CD4-positive, CD25-positive, alpha-beta regulatory T cell (primary cell): ENCODE measurements at places on chromosomes 4 and X. TPM values are rescaled to one million over a fixed set of nuclear protein-coding genes. Genes with fewer than 3 reads are reported as not detected.

GRCh38 chr4:137375111-137375850, 157.0 kb downstream of the PCDH18 start:
- no peak for DNase-seq
- H3K4me3 ChIP-seq = no peak overlapping the region
- no peaks in the 10 kb centered on the region for H3K27me3 ChIP-seq
- H3K36me3 ChIP-seq = no peaks in the 10 kb centered on the region
- H3K27ac ChIP-seq = no peak overlapping the region

DNA sequence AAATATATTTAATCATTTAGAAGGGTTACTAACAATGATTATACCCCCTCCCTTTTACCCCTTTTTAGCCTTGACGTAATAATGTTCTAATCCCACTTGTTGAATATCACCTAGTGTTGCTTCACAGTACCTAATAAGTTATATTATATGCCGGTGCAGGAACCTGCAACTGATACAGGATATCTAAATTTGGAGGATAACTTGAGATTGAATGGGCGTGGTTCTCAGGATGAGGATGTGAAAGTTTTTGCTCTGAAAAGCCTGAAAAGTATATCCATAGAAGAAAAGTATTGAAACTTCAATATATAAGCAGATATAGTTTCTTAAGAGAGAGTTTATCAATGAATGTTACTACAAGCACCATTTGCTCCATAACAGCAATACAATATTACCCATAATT, 59.8 kb downstream of the ZNF711 start:
- H3K4me1 ChIP-seq = no peaks in the 10 kb centered on the region
- no peak overlapping the region for H3K27ac ChIP-seq
- no peaks in the 10 kb centered on the region for H3K27me3 ChIP-seq
- H3K4me3 ChIP-seq = no peak overlapping the region
- H3K36me3 ChIP-seq = no peaks in the 10 kb centered on the region

DNA sequence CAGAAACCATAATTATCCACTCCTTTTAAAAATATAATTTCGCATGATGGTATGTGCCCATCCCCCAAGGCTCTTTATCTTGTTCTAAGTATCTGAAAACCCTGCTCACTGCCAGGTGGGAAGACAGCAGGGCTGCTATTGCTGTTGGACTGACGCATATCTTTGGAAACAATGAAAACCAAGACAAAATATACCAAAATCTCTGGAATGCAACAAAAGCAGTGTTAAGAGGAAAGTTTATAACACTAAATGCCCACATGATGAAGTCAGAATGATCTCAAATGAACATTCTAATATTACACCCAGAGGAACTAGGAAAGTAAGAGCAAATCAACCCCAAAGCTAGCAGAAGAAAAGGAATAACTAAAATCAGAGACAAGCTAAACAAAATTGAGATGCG, 162.0 kb downstream of the FAM47B start:
- H3K4me1 ChIP-seq = no peaks in the 10 kb centered on the region
- no peaks in the 10 kb centered on the region for H3K27me3 ChIP-seq
- no peaks in the 10 kb centered on the region for H3K36me3 ChIP-seq
- no peak overlapping the region for H3K27ac ChIP-seq
- no peak overlapping the region for H3K4me3 ChIP-seq

OPHN1 gene
- 0.15 TPM for total RNA-seq

CCDC110 gene
- not detected for total RNA-seq

- DNase-seq = no peak
- H3K36me3 ChIP-seq = no peaks in the 10 kb centered on the region
- no peak overlapping the region for H3K4me3 ChIP-seq
- no peaks in the 10 kb centered on the region for H3K4me1 ChIP-seq
- H3K27me3 ChIP-seq = no peaks in the 10 kb centered on the region
These were observed 45.8 kb downstream of the MGARP start for GRCh38 chr4:139234253-139234652.

DNA sequence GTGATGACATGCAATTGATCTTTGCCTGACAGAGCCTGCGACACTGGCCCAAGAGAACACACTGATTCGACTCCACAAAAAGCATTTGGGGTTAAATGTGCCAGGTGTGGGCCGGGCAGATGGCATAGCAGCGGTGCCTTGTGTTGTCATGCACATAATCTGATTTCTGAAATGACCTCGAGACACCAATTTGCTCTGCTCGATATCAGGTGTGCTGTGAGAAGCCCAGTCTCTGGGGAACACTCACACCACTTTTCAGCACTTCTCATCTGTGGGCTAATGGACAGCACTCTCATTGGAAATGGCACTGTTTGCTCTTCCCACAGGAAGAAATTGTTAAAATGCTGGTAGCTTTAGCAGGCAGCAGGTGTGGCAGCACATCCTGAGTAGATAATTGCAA, 738.3 kb upstream of the TENM3 start:
- H3K36me3 ChIP-seq = no peaks in the 10 kb centered on the region
- no peaks in the 10 kb centered on the region for H3K27me3 ChIP-seq
- DNase-seq = no peak
- no peaks in the 10 kb centered on the region for H3K4me1 ChIP-seq
- H3K27ac ChIP-seq = no peak overlapping the region

DNA sequence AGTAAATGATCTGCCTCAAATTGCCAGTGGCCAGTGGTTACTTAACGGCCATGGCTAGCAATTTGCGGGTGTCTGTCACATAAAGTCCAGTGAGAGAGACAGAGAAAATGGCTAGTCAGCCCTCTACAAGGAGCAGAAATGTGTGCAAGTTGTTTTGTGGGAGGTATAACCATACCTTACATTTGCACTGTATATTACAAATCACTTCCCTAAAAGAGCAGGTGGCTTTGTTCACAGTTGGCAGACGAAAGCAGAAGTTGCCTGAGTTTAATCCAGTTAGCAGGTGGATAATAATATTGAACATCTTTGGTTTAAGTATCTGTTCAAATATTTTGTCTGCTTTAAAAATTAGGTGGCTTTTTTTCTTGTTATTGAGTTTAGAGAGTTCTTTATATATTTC, 15.6 kb downstream of the SRPX start:
- no peak for DNase-seq
- H3K4me1 ChIP-seq = no peaks in the 10 kb centered on the region
- H3K4me3 ChIP-seq = no peak overlapping the region
- no peaks in the 10 kb centered on the region for H3K27me3 ChIP-seq
- H3K36me3 ChIP-seq = no peaks in the 10 kb centered on the region

DUSP9 gene
- total RNA-seq = not detected

GRCh38 chrX:103367502-103367901, 8.8 kb upstream of the BEX3 start:
- H3K4me3 ChIP-seq = no peak overlapping the region
- H3K27ac ChIP-seq = no peak overlapping the region

ZNF630 gene
- 1.5 TPM for total RNA-seq

GRCh38 chr4:122658818-122659295, 38.0 kb upstream of the IL21 start:
- H3K4me1 ChIP-seq = no peaks in the 10 kb centered on the region
- no peaks in the 10 kb centered on the region for H3K36me3 ChIP-seq
- no peak overlapping the region for H3K4me3 ChIP-seq

MGAT4D gene
- not detected for total RNA-seq

SNCA gene
- 2.3 TPM for total RNA-seq

FRG2 gene
- not detected for total RNA-seq

GPC4 gene
- not detected for total RNA-seq

PDLIM3 gene
- not detected for total RNA-seq

ABCG2 gene
- 0.54 TPM for total RNA-seq

DNA sequence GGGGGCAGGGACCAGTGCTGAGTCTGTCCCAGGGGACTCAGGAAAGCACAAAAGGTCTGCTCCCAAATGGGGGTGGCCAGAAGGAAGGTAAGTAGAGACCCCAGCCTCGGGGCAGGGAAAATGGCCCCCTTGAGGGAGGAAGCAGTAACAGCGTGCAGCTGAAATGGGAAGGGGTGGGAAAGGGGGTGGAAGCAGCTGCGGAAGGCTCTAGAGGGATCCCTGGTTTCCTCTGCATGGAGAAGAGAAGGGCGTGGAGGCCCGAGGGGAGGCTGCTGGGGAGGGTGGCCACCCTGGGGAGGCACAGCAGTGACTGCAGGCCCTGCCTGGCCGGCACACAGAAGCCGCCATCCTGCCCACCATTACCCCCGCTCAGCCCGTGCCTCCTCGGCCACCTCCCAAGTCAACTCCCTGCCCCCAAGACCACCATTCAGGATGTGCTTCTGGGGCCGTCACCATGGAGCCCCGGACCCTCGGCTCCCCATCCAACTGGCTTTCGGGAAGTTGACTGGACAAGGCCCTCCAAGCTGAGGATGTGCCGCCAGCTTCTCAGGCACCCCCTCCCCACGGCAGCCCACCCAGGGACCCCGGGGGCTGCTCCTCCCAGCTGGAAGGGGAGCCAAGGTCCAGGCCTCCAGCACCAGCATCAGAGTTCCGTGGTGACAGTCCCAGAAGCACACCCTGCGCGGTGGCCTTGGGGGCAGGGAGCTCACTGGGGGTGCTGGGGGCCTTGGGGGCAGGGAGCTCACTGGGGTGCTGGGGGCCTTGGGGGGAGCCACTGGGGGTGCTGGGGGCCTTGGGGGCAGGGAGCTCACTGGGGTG, 23.6 kb downstream of the CFAP99 start:
- H3K27me3 ChIP-seq = no peaks in the 10 kb centered on the region
- peaks cover 4% of the 10 kb centered on the region for H3K4me1 ChIP-seq
- DNase-seq = no peak
- no peaks in the 10 kb centered on the region for H3K36me3 ChIP-seq
- H3K27ac ChIP-seq = no peak overlapping the region

CRMP1 gene
- total RNA-seq = not detected

DNA sequence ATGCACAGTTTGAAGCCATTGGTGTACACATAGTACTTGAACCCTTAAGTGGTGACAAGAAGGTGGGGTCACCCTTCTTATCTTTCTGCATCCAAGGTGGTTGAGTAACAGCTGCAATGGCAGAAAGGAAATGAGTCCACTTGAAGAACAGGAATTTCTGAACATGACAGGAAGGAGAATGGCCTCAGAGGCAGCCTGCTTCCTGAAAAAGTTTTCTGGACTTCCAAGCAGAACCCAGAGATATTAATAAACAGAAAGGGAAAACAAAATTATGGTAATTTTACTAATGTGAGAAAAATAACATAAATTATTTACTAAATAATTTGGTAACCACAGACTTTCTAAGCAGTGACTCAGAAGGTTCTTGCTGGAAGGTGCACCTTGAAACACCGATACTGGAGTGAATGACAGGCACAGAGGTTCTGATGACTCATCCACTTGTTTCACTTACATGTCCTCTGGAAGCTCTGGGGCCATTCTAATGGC, 119.9 kb upstream of the HS3ST1 start:
- no peaks in the 10 kb centered on the region for H3K36me3 ChIP-seq
- DNase-seq = no peak
- no peak overlapping the region for H3K4me3 ChIP-seq
- no peaks in the 10 kb centered on the region for H3K27me3 ChIP-seq
- H3K4me1 ChIP-seq = no peaks in the 10 kb centered on the region

UFSP2 gene
- total RNA-seq = 18.2 TPM

GRCh38 chrX:110435196-110435595, 76.5 kb downstream of the RTL9 start:
- H3K27ac ChIP-seq = no peak overlapping the region
- no peaks in the 10 kb centered on the region for H3K27me3 ChIP-seq
- H3K4me1 ChIP-seq = no peaks in the 10 kb centered on the region
- H3K36me3 ChIP-seq = no peaks in the 10 kb centered on the region
- DNase-seq = no peak

DNA sequence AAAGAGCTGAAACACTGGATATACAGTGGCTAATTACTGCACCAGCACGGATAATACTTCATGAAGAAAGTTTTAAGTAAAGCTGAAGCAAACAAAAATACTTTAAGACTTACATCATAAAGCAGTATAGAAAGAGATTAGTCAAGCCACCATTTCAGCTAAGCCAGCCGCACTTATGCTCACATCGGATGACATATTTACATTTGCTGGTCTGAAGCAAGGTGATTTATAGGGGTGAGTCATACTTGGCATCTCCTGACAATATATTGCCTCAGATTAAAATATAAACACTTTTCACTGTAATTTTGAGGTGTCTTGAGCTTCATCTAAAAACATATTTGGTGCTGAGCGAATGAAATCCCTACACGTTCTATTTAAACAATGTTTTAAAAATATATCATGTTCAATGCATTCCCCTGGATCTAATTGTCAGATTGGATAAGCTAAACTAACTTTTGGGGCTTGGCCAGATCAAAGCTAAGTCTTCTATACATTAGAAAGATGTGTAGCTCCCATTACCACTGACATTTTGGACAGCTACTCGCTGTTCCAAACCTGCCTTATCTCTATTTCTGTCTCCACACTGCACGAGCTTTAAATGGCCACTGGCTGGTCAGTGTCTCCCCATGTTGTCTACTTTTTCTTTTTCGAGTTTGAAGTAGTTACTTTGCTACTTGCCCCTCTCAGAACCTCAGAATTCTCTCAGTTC, 103.2 kb downstream of the VCX2 start:
- no peak overlapping the region for H3K27ac ChIP-seq
- no peaks in the 10 kb centered on the region for H3K36me3 ChIP-seq
- no peaks in the 10 kb centered on the region for H3K4me1 ChIP-seq
- no peak for DNase-seq
- no peak overlapping the region for H3K4me3 ChIP-seq

TMPRSS11F gene
- not detected for total RNA-seq
